ENCODE measurements at places on chromosomes 13 and 19. TPM values are rescaled to one million over a fixed set of nuclear protein-coding genes. Genes with fewer than 3 reads are reported as not detected.

- DNase-seq = no peak
These were observed 1782.4 kb upstream of the PCDH20 start for GRCh38 chr13:63198071-63198470.

- no peak for DNase-seq
These were observed 7.0 kb upstream of the CDC42EP5 start for GRCh38 chr19:54480051-54480450.

LAMP1 gene
- 196 TPM for polyA plus RNA-seq

MYO1F gene
- polyA plus RNA-seq = 3.6 TPM

GRCh38 chr13:95341441-95341840 is 40.2 kb upstream of the ABCC4 start:
- no peak for DNase-seq

ZFP14 gene
- polyA plus RNA-seq = 13.3 TPM

GRCh38 chr13:66532146-66532545 is 698.0 kb downstream of the PCDH9 start:
- DNase-seq = no peak

ZNF253 gene
- 27.9 TPM for polyA plus RNA-seq

- no peak for DNase-seq
These were observed 1.0 kb upstream of the ICAM5 start for GRCh38 chr19:10288662-10289166.

DIRAS1 gene
- 2.7 TPM for polyA plus RNA-seq

GRCh38 chr13:97279913-97280312 is 57.8 kb downstream of the MBNL2 start:
- no peak for DNase-seq

- DNase-seq = no peak
These were observed 3.6 kb downstream of the TLE2 start for GRCh38 chr19:3025549-3025886.
